ENCODE measurements at places on chromosomes 1 and 21.

- DNase-seq, result no peak
Observed at GRCh38 chr1:200314085-200314750, 95.6 kb downstream of the ZNF281 start.

GRCh38 chr1:241641773-241642592, 1.8 kb upstream of the CHML start:
- no peak for DNase-seq

- no peak for DNase-seq
Observed at GRCh38 chr1:98336472-98337083, 324.9 kb upstream of the SNX7 start.

- DNase-seq, result no peak
Observed at GRCh38 chr21:19123525-19123924, 719.9 kb upstream of the TMPRSS15 start.

GRCh38 chr21:45897191-45898027, 84.2 kb upstream of the COL6A1 start:
- DNase-seq, result no peak

GRCh38 chr21:42195378-42196031, 23.4 kb upstream of the ABCG1 start:
- DNase-seq, result no peak

- no peak for DNase-seq
Observed at GRCh38 chr1:50913954-50914353, 46.1 kb downstream of the FAF1 start.

- DNase-seq, result no peak
Observed at GRCh38 chr1:157485793-157486192, 66.5 kb downstream of the FCRL5 start.

GRCh38 chr1:108534759-108535158, 25.1 kb upstream of the EEIG2 start:
- no peak for DNase-seq

GRCh38 chr1:182601416-182601786, 2.8 kb downstream of the RGS16 start:
- peak; percentile 50 for DNase-seq

DNA sequence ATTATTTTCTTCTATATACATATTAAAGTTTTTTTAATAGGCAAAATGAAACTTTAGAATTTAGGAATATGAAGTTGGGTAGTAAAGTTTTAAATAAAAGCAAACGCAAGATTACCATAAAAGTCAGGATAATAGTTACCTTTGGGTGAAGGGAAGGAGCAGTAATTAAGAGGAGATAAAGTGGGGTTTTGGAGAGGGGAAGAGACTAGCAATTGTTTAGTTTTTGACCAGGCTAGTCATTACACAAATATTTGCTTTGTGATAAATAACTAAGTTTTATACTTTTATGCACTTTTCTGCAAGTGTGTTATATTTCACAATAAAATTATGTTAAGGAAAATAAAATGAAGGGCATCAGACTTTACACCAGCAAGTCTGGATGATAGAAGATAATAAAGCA, 27.7 kb upstream of the GUCA2B start:
- no peak for DNase-seq

GRCh38 chr1:168093616-168094015, 43.1 kb downstream of the GPR161 start:
- DNase-seq, result no peak

DNA sequence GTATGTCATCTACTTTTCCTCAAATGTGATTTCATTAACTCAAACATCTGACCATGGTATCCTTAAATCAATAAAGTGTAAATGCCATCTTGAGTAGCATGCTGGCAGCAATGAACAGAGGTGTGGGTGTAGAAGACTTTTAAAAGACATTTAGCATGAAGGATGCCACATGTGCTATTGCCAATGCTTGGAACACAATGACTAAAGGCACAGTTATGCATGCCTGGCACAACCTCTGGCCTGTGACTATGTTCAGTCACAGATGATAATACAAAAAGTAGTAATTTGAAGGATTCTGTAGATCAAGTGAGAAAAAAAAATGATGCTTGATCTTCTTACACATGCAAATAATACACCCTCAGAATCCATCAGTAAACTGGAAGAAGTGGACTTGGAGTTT, 938.9 kb upstream of the ADGRL4 start:
- no peak for DNase-seq

DNA sequence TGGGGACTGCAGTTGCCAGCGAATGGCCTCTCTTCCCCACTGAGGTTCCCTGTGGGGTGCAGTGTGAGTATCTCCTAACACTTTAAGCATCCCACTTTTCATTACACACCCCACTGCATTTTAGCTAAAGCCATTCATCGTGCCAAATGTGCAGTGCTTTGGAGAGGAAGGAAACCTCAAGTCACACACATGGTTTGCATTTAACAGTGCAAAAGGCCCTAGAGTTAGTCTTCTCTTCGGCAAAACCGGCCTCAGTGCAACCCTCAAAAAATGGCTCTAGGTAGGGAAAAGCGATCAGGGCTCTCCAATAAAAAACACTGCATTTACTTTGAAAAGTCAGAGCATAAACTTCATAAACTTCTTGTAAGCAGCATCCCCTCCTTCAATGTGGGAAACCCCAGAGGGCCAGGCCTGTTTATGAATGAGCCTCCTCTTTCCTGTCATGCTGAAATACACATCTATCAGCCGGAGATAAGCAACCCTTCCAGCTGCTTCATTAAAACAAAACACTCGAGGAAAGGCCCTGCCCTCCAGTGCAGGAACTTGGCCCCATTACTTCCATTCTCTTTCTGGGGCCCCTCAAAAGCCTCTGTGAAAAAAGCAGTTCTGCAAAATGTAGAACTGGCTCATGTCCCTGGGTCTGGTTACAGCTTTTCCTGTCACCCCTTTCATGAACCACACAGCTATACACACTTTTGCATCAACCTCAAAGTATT, 184.0 kb downstream of the CDC7 start:
- DNase-seq, result no peak

GRCh38 chr1:215889871-215890270, 322.8 kb downstream of the KCTD3 start:
- no peak for DNase-seq

GRCh38 chr1:226798427-226799411, 59.6 kb upstream of the ITPKB start:
- peak; percentile 44 for DNase-seq

DNA sequence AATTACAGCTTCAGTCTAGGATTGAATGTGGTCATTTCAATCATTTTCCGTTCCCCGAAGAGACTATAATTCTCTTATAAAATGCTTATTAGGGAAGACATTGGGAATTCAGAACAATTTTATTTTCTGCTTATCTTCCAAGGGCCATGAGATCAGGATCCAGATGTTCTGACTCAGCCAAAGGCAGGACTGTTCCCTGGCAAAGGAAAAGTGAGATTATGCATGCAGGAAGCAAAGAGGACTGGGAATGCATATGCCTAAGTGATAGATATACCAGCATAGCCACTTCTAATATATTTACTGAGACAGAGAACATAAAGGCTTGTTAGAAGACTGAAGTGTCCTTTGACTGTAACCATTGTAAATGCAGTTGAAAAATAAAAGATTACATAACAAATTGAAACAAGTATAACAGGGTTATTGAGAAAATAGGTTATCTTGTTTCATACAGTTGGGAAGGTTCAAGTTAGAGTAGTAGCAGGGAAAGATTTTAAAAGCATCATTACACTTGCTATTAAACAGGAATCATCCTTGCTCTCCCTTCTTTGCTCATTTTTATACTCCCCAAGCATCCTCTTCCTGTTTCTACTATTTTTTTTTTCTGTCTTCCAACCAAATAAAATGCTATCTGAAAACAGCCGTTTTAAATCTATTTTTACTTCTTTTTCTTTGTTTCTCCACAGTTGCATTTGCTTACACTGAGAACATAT, 439.6 kb upstream of the ADAMTS5 start:
- DNase-seq, result no peak

GRCh38 chr1:210363119-210363518, 34.4 kb downstream of the HHAT start:
- no peak for DNase-seq

DNA sequence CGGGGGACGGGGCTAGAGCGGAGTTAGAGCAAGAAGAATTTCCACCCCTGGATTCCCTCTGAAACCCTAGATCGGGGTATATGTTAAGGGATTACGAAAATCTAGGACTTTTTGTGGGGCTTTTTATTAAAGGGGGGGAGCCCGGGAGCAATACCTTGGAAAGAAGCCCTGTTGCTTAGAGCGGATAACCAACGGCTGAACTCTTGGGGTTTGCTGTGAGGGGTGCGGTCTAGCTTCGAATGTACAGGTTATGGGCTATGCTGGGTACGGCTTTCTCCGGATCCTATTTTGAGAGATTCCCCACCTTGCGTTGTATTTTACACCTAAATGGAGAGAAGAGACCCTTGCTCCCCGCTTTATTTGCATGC, 626 bp downstream of the DYRK3 start:
- no peak for DNase-seq

GRCh38 chr21:34008618-34009017, 64.8 kb upstream of the MRPS6 start:
- DNase-seq, result no peak

DNA sequence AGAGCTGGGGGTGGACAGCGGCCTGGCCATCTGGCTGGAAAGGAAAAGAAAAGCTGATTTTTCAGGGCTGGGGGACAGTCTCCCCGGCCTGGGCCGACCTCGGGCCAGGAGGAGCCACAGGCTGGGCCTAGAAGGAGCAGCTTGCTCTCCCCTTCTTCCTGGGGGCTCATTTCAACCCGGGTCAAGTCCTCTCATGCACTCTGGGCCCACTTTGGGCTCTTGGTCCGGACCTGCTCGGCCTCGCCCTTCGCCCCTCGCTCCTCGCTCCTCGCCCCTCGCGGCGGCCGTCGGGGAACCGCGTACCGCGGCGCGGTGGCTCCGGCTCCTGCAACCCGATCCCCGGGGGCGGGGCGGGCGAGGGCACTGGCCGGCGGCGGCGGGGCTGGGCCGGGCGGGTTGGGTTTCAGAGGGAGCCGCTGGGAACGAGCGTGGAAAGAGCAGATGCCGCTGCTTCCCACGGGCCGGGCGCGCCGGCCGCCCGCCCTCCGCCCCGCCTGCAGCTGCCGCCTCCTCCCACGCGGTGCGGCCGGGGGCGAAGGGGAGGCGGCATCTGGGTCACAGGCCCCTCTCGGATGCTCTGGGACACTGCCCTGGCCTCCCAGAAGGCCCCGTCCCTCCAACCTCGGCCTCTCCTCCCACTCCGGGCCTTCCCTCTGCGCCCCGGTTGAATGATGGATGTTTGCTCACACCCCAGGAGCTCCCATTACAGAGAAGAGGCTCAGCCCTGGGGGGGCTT, 6.6 kb downstream of the HEYL start:
- DNase-seq, result no peak

GRCh38 chr21:36509973-36510664, 30.2 kb upstream of the CLDN14 start:
- no peak for DNase-seq

DNA sequence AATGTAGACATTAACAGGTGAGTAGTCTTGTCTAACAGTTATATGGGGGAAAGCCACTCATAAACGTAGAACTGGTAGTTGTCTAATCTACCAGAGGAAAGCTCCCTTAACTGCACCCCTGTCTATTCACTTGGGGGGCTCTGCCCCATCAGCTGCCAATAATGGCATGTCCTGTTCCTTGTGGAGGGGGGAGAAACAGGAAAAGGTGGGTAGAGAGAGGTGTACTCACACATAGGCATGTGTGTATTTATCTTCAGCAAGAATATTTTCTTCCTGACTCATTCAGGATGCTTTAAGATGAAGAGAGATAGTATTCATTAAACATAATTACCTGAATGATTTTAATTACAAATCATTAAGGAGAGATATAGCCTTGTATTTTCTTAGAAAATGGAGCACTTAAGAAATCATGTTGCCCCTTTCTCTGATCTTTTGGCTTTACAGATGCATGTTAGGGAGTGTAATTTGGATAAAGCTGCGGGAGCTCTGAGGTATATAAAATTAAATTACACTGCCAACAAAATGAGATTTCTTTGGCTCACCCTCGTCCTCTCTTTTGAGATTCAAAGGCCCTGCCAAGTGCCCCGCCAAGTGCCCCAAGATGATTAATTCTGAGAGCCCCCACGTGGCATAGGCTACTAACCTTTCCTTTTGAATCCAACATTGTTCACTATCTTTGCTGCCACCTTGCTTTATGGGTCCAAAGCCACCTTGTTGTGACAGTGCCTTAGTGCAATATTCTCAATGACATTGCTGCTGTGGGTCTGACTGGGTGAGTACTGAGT, 286.3 kb upstream of the LYPLAL1 start:
- no peak for DNase-seq

DNA sequence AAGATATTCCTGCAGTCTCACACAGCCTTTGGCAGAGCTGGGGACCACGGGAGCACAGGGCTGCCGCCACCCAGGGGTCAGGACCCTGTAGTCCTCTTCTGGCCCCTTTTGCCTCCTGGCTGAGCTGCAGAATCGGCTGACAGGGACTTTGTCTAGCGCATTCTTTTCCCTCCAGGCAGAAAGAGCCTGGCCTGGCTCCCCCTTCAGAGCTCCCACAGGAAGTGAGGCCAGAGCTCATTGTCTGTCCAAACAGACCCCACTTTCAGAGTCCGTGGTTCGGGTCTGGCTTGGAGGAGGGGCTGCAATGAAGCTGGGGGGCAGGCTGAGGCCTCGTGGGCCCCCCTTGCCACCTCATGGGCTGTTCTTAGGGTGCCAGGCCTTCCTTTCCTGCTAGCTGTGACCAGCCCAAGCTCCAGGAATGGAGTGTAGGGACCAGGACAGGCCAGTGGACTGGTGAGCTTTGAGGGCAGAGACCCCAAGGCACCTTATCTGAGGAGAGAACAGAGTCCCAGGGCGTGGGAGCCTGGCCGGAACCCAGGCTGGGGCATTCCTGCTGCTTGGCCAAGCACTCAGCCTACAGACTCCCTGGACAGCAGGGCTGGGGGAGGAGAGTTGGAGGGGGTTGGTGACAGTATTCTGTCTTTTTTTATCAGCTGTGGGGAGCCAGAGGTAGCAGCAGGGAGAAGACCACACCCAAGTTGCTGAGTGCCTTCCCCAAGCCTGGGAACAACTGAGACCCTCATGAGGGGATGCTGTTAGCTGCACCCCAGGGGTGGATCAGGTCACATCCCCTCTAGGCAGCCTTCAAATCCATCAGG, 4.7 kb downstream of the CELSR2 start:
- no peak for DNase-seq

DNA sequence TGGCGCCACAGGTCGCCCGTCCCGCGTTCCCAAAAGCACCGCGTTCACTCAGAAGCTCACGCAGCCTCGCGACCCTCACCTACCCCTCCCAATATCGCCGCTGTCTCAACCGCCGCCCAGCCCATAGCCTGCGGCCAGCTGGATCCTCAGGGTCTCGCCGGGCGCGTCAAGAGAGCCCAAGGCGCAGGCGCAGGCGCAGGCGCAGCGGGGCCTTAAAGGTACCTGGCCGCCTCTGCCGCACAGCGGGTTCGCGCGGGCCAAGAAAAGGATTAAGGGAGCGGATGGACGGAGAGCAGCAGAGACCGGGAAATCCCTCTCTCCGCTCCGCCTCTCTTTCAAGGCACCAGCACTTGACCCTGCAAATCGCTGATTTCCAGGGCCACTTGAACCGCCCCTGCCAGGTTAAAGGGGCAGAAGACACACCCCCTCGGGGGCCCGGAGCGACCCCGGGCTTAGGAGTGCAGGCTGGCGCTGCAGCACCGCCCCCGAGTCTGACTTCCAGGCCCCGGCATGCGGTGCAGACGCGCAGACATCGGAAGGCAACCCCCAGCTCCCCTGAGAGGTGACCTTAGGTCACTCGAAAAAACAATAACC, at the start of gene NBPF20:
TSS of gene NBPF20 (minus strand) at position 168 of the 594 bp plus-strand sequence. CDS start 20,331 bp downstream, outside the sequence.
- peak; percentile 70 for DNase-seq

GRCh38 chr1:44644806-44645205, 29.5 kb downstream of the TMEM53 start:
- no peak for DNase-seq
